SK-N-SH treated with all-trans-retinoic acid at 6 μM for 48 hours (cell line): ENCODE measurements at places on chromosomes 7 and 10.
A peak's percentile ranks its signal among the peaks of the same experiment; 100 is the strongest.

GRCh38 chr10:98226508-98227144 lies 41.4 kb downstream of the LOXL4 start:
- ATAC-seq = no peak

- ATAC-seq = peak; percentile 69
Measured at GRCh38 chr7:64951250-64951848, 39.5 kb downstream of the ZNF117 start.

GRCh38 chr7:50644586-50644985 lies 79.4 kb upstream of the DDC start:
- ATAC-seq = no peak

- ATAC-seq = no peak
Measured at GRCh38 chr10:121910673-121911420, 17.0 kb downstream of the ATE1 start.

DNA sequence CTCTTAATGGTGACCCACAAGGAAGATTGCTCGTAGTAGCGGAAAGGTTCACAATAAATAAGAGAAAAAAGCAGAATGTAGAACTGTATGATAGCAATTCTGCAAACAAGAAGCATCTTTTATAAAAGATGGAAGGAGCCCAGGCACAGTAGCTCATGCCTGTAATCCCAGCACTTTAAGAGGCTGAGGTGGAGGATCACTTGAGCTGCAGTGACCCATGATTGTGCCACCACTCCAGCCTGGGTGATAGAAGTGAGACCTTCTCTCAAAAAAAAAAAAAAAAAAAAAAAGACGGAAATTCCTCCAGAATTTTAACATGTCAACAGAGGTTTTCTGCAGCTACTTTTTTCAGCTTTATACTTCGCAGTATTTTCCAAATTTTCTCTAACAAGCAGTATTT lies 13.2 kb downstream of the GATAD1 start:
- no peak for ATAC-seq
